ENCODE measurements at places on chromosomes 6 and 20.

- DNase-seq = no peak
Observed at GRCh38 chr20:32980131-32980941, 23.9 kb downstream of the SUN5 start.

DNA sequence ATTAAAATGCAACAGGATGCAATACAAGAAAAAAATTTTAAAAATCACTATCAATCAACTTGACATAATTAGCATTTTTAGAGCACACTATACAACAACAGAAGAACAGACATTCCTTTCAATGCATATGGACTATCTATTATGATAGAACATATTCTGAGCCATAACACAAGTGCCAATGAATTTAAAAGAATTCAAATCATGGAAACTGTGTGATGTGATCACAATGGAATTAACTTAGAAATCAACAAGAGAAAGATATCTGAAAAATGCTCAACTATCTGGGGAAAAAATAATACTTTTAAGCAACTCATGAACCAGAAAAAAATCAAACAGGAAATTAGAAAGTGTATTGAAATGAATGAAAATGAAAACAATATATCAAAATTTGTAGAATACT lies 106.3 kb downstream of the ADTRP start:
- no peak for DNase-seq

DNA sequence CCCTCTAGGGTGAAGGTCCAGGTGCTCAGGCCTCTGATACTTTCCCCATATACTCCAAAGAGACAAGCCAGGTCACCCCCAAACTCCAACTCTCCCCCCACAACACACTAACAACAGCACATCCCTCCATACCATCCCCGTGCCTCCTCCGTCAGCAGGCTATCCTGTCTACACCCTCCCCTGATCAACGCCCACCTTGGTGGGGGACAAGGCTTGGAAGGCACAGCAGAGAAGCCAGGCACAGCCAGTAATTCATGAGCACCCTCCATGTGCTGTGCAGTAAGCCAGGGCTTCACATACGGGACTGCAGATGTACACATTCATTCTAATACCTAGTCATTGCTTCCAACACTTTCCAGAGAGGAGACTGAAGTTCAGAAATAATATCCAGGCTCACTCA lies 57.6 kb downstream of the TRERF1 start:
- no peak for DNase-seq

DNA sequence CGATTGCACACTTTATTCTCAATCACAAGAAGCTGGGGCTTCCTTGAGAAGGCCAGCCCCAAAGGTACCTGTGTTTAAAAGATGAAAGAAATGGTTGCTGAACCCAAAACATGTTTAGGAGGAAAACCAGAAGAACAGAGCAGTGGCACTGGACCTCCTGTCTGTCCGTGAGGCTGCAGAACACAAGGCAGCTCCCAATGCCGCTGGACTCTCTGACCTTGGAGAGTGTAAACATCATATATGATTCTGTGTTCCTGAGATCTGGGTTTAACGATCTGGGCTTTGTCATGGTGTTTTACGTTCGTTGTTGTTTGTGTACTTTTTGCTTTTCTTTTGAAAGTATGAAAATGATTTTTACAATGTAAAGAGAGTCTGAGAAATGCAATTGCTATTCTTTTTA lies 106.1 kb downstream of the SLC22A3 start:
- no peak for DNase-seq

DNA sequence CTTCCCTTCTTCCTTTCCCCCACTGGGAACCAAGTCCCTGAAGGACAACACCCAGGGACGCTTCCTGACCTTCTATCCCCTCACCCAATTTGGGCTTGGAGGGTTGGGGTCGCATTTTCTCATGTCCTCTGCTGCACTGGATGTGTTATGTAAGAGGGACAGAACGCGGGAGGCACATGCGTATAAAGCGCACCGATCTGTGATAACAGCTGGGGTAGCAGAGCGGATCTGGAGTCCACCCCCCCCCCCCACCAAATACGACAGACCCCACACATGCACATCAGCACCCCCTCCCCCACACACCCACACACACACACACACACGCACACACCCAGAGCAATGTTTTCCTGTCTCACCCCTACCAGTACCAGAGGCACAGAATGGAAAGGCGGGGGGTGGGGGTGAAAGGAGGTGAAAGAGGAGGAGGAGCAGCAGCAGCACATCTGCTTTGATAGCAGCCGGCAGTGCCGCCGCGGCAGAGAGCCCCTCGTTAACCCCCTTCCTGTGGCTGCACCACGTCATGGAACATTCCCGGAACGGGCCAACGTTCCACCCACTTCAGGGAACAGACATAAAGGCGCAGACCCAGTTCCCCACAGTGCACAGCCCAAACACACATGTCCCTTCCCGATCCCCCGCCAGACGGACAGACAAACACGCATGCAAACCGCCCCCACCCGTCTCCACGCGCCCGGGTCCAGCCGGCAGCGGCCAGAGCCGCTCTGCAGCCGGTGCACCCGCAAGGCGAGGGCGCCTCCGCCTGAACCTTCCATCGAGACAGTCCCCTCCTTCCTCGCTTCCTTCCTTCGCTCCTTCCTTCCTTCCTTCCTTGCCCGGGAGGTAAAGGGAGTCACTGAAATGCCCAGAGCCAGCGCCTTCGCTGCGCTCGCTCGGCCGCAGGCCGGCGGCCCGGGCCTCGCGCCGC lies 590 bp downstream of the HIVEP2 start:
- peak; percentile 84 for DNase-seq

- no peak for DNase-seq
Observed at GRCh38 chr6:35669451-35670045, 19.2 kb downstream of the FKBP5 start.

DNA sequence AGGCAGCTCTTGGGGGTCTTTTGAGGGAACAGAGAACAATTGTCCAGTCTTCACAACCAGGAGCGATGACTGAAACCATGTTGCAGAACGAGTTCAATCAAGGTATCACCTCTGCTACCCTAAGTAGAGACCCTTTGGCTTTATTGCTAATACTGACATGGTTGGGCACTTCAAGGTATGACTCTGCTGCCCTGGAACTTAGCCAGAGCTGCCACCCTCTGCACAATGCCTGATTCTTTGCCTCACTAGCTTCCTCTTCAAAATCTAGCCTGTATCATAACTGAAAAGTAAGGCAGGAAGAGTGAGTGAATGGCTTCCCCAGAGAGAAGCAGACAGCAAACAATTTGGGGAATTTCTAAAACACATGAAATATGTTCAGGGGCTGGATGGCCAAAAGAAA lies 592.7 kb upstream of the NRSN1 start:
- DNase-seq = no peak

- DNase-seq = peak; percentile 57
Observed at GRCh38 chr6:149233056-149233715, 84.3 kb upstream of the TAB2 start.

GRCh38 chr20:45629496-45630100 lies at the start of gene WFDC10A:
Gene WFDC10A, plus strand, starts transcription at chr20:45629739. Its CDS starts 75 bp downstream, at chr20:45629814.
- peak; percentile 35 for DNase-seq

GRCh38 chr20:45848421-45848820 lies 8.8 kb downstream of the ACOT8 start:
- DNase-seq = no peak

DNA sequence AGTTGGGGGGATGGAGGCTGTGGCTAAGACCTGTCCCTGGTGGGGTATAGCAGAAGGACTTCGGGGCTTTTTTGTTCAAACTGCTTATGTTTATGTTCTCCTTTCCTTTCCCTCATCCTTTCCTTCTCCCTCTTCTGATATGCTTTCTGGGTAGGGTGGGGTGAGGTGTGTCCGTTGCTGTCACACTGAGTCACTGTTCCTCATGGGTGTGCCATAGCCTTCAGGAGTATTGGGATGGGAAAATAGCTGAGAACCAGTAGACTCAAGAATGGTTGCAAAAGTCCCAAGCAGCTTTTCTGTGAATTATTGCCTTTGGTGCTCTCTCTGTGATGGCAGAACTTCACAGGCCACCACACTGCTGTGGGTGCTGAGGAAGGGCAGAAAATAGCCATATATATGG lies 39.6 kb downstream of the TPD52L1 start:
- DNase-seq = no peak

DNA sequence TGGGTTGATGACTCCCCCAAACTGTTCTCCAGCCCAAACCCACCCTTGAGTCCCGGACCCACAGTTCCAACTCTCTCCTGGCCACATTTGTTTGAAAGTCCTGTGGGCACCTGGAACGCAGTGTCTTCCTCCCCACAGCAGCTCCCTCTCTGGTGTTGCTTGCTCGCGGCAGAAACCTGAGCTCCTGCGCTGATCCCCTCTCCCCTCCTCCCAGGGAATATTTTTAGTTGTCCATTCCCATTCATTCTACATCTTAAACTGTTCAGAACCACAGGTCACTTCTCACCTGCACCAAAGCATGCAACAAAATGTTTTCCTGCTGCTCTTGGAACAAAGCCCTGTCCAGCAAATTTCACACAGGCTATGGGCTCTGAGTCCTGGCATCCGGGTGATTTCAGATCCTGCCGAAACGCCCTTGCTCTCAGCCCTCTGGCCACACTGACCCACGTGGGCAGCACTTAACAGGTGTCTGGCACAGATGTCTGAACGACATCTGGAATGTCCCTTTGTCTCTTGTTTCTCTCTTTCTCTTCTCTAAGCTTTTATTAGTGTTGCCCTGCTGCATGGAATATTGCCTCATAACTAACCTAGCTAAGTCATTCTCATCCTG lies 27.0 kb upstream of the PMEPA1 start:
- no peak for DNase-seq

- peak; percentile 65 for DNase-seq
Observed at GRCh38 chr20:7843613-7844012, 96.6 kb downstream of the HAO1 start.

GRCh38 chr6:152769993-152770392 lies 19.4 kb downstream of the VIP start:
- DNase-seq = no peak

- no peak for DNase-seq
Observed at GRCh38 chr20:62226707-62227590, 6.9 kb upstream of the HRH3 start.

DNA sequence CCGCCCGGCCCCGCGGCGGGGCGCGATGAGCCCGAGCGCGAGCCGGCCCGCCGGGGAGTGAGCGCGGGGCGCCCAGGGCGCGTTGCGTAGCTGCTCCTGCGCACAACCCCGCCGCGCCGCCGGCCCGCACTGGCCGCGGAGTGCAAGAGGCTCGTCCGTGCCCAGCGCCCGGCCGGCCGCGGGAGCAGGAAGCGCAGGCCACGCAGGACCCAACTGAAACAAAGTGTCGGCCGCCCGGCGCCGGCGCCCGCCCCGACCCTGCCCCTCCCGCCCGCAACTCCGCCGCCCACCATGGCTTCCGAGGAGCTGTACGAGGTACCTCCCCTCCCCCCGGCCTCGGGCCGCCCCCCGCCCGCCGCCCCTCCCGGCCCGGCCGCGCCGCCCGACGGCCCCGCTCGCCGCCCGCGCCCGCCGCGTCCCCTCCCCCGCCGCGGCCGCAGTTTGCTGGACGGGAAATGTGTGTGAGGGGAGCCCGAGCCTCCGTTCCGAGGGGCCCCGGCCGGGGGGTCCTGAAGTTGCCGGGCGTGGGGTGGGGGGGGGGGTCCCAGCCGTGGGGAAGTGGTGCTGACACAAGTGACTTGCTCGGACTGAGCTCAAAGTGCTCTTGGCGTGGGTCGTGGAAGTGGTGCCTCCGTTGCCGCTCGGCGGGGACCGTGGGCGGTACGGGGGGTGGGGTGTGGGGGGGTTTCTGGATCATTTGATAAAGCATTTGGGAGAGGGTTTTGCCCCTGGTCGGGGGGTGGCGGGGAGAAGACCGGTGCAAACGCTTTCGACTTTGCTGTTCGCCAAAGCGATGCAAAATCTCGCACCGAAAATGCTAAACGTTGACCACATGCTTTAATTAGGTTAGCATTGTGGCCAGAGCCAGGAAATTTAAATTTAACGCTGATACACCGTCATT lies 539 bp downstream of the CDYL start:
- peak; percentile 20 for DNase-seq

DNA sequence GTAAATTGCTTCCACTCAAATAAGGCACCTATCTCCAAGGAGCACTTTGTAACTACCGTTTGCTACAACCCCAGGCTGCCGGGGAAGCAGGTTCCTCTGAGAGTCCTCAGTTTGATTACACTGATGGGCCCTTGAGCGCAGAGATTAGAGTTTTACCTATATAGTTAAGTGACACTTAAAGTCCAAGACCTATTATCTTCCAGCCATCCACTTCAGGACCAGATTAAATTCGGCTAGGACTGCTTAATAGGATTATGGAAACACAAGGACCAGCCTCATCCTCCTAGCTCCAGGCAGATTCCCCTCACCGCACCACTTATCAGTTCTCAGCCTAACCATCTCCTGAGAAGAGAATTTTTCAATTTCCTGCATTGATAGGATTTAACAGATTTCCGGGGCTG lies 64.7 kb upstream of the TIAM2 start:
- no peak for DNase-seq

- DNase-seq = no peak
Observed at GRCh38 chr6:90224196-90224595, 72.4 kb downstream of the BACH2 start.

DNA sequence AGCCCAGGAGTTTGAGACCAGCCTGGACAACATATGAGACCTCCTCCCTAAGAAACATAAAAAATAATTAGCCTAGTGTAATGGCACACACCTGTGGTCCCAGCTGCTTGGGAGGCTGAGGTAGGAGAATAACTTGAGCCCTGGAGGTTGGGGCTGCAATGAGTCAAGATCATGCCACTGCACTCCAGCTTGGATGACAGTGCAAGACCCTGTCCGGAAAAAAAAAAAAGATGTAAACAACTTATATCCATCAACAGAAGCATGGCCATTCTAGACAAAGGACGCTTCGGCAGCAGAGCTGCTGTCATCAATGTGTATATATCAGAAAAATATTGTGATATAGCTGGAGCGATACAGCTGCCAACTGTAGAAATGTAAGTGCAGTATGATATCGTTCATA lies 59.6 kb upstream of the ARID1B start:
- DNase-seq = no peak

DNA sequence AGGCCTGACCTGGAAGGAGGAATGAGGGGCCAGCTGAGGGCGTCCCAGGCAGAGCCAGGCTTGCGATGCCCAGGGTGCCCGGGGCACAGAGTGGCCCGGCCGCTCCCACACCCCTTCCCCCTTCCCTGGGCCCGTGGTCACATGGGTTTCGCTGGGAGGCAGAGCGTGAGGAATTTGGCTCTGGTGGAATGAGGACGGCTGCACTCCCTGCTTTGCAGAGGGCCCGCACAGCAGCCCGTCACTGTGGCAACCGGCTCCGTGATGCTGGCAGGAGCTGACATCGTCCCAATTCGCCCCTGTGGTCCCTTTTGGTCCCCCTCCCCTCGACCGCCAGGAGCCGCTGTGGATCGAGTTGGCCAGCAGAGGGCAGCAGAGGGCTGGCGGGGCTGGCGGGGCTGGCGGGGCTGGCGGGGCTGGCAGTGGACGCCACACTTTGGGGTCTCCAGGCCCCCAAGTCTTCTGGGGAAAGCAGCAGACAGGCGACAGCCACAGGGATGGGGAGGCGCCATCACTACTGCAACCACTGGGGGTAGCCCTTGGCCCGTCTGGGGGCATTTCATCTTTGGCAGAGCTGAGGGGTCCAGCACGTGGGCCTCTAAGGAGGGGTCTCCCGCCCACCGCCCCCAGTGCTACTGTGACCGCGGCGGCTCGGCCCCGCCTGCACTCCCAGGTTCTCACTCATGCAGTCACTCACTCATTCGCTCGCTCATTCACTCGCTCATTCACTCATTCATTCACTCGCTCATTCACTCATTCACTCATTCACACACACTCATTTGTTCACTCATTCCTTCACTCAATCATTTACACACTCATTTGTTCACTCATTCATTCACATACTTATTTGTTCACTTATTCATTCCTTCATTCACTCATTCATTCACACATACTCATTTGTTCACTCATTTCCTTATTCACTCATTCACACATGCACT lies 49.7 kb upstream of the BHLHE23 start:
- no peak for DNase-seq

GRCh38 chr6:15715060-15715459 lies 52.2 kb upstream of the DTNBP1 start:
- DNase-seq = peak; percentile 17

- DNase-seq = no peak
Observed at GRCh38 chr6:136499370-136499769, 50.9 kb downstream of the MAP7 start.
